Activated CD4-positive, alpha-beta T cell treated with anti-CD3 and anti-CD28 coated beads, Interleukin-10, Interleukin-2, amounts not matched to agents 100 ng/mL and 50 ng/mL, durations not matched to agents 16 hours and 8 hours (primary cell): ENCODE measurements at places on chromosomes 2 and 18.

- no peak for DNase-seq
Observed at GRCh38 chr2:177074099-177074710, 138.4 kb upstream of the HNRNPA3 start.

- DNase-seq, result no peak
Observed at GRCh38 chr18:27713037-27713737, 463.7 kb downstream of the CDH2 start.

- DNase-seq, result peak; percentile 23
Observed at GRCh38 chr2:100260712-100261620, 61.3 kb downstream of the LONRF2 start.

DNA sequence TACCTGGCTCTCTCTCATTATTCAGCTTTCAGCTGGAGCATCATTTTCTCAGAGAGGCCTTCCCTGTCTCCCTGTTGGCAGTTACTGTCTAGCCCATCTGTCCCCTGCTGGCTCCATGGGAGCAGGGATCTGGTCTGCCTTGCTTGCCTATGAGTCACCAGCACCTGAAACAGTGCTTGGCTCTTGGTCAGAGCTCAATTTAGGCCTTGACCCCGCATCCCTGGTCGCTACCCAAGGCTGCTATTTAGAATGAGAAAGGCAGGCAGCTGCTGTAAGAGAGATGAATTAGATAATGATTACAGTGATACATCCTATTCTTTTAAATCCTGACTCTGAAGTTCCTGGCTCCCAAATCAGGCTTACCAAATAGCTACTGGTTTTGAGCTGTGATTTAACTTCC lies 32.9 kb downstream of the KCNE4 start:
- DNase-seq, result no peak

- DNase-seq, result no peak
Observed at GRCh38 chr2:216882876-216883275, 23.0 kb upstream of the TNP1 start.

DNA sequence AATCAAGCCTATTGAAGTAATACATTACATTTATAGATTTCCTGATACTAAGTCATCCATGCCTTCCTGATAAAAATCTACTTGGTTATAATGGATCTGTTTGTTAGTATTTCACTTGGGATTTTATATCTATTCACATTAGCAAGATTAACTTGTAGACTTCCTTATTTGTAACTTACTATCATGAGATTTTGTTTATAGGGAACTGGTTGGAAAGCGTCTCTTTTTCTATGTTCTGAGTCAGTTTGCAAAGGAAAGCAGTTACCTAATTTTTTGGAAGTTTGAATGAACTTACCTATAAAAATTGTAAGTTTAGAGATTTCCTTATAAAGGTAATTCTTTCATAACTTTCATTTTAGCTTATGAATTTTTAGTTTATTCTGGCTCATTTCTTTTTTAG lies 141.4 kb downstream of the SMAD7 start:
- DNase-seq, result no peak

- no peak for DNase-seq
Observed at GRCh38 chr2:134368009-134368817, 114.3 kb downstream of the MGAT5 start.

DNA sequence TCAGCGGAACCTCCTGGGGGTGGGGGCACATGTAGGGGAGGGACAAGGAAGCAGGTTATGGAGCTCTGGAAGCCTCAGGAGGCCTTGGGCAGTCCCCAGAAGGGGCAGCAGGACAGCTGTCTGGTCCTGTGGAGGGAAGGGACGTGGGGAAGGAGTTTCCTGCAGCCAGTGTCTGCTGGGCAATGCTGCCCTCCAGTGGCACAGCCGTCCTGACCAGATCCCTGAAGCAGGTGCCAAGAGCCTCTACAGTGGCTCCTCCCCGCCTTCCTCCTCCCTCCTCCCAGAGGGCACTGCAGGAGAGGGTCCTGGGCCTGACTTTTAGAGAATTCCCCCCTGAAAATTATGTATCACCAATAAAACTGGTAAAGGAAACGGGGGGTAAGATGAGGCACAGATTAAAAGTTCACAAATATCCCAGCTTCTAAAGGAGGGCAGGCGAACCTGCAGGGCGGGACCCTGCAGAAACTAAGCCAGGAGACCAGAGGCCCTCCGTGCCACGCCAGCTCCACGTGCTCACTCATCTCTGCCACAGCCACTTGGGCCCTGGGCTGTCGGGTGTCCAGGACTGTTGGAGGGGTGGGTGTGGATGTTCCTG lies 258.5 kb downstream of the TWIST2 start:
- DNase-seq, result peak; percentile 37

DNA sequence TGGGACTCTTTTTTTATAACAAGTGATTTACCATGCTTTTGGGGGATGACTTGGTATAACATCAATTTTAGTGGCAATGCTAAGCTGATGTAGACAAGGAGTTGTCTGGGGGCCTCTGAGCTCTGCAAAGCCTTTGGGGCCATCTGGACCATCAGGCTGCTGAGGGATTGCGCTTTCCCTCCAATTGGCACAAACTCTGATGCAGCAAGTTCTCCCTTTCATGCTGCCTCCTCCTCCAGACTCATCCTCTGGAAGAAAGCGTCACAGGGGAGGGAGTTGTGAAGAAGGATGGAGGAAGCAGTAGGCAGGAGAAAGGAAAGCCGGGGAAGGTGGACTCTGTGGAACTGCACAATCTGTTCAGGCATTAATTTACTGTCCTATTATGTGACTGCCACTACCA lies 10.2 kb upstream of the FAP start:
- no peak for DNase-seq

DNA sequence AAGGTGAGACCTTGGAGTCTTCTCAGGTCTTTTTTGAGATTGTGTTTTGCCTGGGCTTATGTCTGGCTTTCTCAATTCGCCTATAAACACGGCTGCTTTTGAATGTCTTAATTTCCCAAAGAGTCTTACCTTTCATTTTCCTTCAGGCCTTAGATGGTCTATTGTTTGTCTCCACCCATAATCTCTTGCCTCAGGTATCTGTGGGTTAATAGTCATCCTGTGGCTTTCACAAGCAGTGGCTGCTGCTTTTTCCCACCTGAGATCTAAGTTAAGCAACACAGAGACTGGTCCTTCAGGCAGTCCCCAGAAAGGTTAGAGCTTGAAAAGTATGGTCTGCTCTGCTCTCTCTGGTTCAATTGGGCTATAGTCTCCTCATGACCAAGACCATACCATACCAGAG lies 275.3 kb downstream of the INSIG2 start:
- no peak for DNase-seq

- no peak for DNase-seq
Observed at GRCh38 chr18:51716277-51716676, 518.8 kb upstream of the MEX3C start.

DNA sequence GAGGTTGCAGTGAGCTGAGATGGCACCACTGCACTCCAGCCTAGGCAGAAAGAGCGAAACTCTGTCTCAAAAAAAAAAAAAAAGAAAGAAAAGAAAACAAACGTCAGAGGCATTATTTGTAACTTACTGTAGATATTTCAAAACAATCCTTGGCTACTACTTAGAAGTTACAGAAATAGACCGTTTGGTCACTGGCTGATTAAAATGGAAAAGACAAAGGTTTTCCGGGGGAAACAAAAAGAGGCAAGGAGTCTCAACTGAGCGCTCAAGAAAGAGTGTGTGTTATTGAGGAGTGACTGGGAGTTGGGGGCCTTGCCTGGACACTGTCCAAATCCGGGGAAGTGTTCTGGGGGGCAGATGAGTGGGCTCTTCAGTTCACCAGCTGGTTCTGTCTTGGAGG lies 47.6 kb downstream of the TEX44 start:
- no peak for DNase-seq

- no peak for DNase-seq
Observed at GRCh38 chr2:181419129-181419855, 37.9 kb upstream of the ITGA4 start.

GRCh38 chr2:74029714-74030397 lies 45.1 kb downstream of the TET3 start:
- DNase-seq, result no peak

DNA sequence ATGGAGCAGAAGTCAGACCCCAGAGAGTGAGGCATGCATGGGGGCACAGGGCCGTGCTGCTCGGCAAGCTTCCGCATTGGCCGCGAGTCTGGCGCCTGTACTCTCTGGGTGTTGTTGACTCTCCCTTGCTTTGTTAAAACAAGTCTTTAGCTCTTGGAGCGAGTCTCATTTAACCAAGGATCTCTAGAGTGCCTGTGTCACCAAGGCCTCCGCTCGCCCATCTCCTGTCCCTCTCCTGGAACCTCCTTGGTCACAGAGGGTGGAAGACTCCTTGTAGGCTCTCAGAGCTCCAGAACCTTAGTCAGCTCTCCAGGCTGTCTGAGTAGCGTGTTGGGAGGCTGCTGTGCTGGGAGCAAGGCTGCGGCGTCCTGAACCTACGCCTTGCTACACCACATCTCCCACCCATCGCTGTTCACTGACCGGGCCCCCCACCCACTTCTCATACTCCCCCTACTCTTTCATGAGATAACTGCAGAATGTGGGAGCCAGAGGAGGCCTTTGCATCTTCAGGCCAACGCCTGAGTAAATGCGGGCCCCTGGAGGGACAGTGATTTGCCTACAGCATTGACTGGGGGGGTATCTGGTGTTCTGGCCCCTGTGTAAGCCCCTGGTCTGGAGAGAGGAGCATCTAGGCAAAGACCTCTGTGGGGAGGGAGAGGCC lies 66.1 kb downstream of the CIB4 start:
- no peak for DNase-seq

DNA sequence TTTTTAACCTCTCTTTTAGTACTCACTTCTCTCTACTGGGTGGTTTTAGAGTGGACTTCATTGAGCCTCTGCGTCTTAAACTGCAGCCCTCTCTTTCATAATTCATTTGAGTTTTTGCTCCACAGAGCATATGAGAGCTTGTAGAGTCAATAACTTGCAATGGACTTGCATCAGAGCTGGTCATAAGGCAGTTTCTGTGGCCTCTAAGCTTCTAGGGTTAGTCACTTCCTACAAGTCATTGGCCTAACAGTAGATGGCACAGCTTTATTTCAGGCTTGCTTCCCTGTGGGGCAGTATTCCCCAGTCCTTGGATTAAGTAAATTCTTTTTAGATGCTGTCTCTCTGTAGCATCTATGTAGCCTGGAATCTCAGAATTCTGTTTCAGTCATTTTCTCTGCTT lies 1435.7 kb downstream of the LRP1B start:
- DNase-seq, result no peak

DNA sequence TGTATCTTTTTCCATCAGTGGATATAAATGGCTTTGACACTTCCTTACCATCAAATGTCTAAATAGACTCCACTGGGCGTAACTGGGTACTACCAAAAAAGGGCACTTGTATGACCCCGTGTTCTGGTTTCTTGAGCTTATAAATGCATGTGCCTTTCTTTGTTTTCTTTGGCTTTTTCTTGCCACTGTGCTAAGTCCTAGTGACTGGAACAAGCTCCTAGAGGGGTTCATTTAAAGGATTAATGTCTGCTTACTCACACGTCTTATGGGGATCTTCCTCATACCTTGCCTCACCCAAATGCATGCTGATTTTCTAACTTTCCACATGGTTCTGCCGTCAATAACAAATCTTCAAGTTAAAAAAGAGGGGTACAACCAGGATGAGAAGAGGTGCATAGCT lies 19.8 kb upstream of the ZNF532 start:
- no peak for DNase-seq

DNA sequence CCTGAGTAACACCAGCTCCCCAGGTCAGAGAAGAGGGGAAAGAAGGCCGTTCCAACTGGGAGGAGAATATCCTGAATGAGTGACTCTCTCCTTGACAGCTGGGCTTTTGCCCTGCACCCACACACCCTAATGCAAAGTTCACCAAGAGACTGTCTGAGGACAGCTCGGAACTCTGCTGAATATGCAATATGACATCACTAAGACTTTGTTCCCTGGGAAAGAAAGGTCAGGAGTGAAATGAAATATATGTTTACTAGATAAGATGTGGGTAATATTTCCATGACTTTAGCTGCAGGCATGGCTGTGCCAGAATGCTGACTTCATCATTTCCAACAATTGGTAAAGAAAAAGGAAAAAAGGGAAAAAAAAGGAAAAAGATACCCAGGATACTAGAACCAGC lies 488.2 kb upstream of the RAB6C start:
- DNase-seq, result no peak

GRCh38 chr2:171794918-171795317 lies 99.1 kb downstream of the SLC25A12 start:
- DNase-seq, result no peak

DNA sequence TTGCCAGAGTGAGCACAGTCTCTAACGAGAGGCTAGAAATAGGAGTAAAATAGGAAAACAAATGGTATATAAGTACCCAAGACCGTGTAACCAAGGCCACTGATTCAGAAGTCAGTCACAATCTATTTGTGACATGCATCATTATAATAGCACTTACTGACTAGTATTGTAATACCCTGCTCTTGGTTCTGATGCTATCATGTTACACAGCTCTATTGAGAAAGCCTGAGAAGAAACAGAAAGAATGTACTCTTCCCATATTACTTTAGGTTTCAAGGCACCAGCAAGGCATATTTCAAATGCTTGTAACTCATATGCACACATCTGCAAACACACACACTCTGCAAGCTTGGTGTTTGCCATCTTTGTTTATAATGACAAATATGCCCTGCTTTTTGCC lies 746.4 kb downstream of the SLC4A3 start:
- no peak for DNase-seq

GRCh38 chr2:241010531-241011295 lies 12.3 kb downstream of the SNED1 start:
- DNase-seq, result no peak
